ENCODE measurements at places on chromosomes 11 and 22.

- no peak for DNase-seq
These were observed 94.4 kb downstream of the PHF21B start for GRCh38 chr22:44915441-44915840.

DNA sequence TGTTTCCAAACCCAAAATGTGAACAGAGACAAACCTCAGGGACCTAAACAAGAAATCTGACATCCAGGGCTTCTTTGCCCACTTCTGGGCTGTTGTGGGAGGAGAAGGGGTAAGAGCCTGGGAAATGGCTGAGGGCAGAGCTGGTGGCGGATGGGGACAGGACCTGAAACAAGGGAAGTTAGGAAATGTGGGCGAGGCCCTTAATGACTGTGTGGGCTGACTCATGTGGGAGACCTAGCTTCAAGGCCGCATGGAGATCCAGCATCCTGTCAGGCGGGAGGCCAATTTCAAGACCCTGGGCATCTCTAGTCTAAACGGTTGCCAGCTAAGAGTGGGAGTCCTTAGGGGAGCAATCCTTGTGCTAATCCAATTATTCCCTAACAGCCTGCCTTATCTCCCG is 2.1 kb upstream of the OAF start:
- no peak for DNase-seq

- no peak for DNase-seq
These were observed 27.6 kb upstream of the EXPH5 start for GRCh38 chr11:108620958-108621772.

DNA sequence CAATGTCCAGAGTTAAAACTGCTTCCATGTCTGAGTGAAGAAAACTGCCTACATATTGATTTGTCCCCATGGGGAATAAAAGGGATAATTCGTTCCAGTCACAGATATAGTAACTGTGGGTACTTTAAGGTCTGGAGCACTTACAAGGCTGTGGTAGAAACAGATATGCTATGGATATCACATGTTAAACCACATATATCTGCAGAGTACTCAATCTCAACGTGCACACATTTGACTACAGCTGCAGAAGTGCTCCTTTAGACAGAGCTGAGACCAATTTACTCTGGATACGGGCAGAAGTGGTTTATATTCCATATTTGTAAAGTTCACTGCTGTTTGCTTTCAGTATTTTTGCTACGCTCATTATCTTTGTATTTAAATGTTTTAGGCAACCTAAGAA is 9.7 kb upstream of the MS4A2 start:
- DNase-seq = no peak

GRCh38 chr11:22467248-22467647 is 129.1 kb downstream of the SLC17A6 start:
- DNase-seq = no peak

Measured in activated T-helper 1 cell treated with Interleukin-2 at 50 U/mL for 16 hours (primary cell).